Germinal center (tissue), 1 donor: ENCODE measurements at places on chromosomes 6 and 20.

DNA sequence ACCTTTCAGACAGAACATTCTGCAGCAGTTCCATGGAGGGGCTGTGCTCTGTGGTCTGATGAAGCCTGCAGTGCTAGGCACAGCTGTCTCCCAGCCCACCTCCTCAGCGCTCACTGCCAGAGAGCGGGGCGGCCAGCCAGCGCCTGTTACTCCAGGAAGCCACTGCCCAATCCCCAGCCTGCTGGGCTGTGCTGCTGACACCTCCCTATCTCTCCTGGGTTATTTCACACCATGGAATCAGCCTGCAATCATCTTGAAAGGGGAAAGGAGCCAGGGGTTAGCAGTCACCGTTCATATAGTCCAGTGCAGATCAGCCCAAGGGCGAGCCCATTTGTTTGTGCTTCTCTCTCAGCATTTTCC lies 46.3 kb upstream of the NHSL1 start:
- DNase-seq = no peak

DNA sequence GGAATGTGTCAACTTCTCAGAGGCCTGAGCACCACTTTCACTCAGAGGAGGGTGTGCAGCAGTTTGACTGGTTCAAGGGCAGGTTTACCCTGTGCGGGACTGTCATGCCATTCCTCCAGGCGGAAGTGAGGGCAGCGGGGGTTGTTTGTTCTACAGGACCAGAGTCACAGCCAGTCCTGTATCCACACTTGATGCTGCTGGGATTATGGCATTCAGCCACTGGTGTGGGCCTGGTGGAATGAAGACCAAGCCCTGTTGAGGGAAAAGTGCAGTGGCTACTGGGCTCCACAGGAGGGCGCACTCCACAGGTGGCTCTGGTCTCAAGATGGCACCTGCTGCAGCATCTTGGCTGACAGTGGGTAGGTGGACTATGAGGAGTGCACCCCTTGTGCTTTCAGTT lies 14.8 kb downstream of the SEMG2 start:
- no peak for DNase-seq

- no peak for DNase-seq
Measured at GRCh38 chr6:128558924-128559323, 38.5 kb upstream of the PTPRK start.

DNA sequence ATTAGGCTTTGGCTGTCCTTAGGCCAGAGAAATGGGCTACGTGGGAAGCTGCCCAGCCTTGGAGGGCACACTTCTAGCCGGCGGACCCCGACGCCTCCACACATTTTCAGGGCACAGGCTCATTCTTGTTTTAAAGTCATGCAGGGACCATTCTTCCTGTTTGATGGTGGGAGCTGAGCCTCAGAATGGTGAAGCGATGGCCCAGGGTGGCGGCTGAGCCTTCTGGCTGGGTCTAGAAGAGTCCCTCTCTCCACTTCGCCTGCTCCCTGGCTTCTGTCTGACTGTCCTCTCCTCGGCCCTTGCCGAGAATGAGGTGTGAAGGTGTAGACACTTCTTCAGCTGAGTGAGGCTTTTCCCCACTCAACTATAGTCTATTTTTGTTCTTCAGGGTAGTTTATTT lies 114.4 kb downstream of the SULF2 start:
- no peak for DNase-seq

DNA sequence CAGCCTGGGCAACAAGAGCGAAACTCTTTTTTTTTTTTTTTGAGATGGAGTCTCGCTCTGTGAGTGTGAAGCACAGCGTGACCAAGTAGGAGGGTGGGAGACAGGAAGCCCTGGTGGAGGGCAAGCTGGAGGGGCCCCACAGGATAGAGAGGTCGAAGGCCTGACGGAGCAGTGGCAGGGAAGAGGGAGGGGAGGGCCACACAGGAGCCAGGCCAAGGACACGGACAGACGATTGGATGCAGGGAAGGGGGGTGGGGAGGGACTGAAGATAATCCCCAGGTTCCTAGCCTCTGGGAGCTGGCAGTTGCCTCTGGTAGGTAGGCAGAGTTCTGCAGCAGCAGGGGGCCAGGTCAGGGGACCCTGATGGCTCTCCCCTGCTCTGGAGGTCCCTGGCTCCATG lies 10.8 kb upstream of the GUCA1A start:
- DNase-seq = no peak

DNA sequence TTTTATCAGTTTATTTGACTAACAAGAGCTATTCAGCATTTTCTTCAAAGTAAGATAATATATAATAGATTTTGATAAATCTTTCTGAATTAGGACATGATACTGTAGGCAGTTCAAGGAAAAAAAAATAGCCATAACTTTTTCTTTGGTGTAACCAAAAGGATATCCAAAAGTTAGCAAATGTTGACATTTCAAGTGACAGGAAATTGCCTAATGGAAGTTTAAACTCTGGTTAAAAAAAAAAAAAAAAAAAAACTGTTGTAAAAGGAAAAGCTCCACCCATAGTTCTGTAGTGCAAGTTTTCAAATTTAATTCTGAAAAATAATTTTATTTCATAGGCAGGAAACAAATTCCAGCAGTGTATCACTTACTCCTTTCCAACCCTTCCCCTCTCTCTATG lies 18.8 kb downstream of the HEBP2 start:
- no peak for DNase-seq

DNA sequence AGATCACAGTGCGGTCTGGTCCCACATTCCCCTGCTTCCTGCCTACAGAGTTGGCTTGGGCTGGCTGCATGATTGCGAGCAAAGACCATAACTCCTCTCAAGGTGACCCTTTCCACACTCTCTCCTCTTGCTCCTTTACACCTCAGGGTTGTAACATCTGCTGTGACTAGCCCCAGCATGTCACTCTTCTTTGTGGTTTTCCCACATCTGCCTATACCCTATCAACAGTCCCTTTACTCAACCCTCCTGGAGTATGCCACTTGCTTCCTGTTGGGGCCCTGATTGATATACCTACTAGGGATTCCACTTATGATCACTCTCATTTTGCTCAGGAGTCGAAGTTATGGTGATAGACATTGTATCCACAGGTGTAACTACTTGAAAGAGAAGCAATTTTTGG lies 58.9 kb upstream of the SGK1 start:
- no peak for DNase-seq

GRCh38 chr6:41706876-41707564 lies 28.4 kb downstream of the TFEB start:
- DNase-seq = peak; percentile 62

DNA sequence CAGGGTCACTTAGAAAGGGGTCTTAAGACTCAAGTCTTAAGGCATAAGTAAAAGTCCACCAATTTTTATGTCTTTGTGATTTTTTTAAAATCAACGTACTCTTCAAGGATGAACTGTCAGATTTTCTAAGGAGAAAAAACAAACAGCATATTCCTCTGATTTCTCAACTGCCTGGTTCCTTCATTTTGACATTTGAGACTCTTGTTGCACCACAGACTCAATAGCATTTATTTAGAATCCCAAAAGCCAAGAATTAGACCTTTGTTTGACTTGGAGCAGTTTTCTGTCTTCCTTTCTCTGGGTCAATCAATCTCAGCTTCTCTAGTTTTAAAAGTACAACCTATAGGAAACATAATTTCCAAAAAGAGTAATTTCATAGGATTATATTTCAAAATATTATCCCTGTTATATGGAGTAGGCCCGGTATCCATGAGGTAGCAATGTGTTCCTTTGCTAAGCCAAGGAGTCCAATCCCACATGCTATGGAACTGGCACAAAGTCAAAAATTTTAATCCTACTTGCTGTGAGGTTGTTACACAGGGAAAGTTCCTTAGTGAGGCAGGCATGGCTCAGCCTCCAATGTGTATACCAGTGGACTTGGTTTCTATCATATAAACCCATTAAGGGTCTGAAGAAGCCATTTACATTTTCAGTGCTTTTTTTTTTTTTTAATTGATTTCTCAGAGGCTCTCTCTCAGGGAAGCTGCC lies 405.7 kb downstream of the KIF16B start:
- DNase-seq = no peak

DNA sequence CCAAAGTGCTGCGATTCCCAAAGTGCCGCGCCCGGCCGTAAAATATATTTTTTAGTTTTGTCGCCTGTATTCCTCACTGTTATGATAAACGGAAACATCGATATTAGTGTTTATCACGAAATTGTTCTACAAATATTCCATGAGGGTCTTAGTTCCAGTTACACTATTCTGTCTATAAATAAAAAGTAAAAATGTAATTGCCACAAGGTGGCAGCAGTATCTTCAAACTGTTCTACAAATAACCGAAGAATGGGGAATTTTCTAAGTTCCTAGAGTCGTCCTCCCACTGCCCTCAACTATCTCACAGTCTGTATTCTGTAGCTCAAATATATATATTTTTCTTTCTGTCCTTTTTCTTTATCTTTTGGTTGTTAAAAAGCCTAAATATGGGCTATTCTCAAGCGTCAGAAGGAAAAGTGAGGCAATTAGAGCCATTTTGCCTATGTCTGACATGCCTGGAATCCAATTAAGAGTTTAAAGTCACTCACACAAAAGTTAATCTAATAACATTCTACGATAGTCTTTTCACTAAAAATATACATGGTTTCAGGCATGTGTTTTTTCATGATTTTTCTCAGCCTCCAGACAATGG lies 14.2 kb upstream of the FAM162B start:
- DNase-seq = peak; percentile 4

GRCh38 chr6:107491760-107492660 lies 2.1 kb downstream of the SOBP start:
- no peak for DNase-seq

GRCh38 chr6:44177691-44178423 lies 19.2 kb downstream of the CAPN11 start:
- no peak for DNase-seq

- DNase-seq = no peak
Measured at GRCh38 chr6:35970181-35970580, 49.3 kb upstream of the SRPK1 start.

DNA sequence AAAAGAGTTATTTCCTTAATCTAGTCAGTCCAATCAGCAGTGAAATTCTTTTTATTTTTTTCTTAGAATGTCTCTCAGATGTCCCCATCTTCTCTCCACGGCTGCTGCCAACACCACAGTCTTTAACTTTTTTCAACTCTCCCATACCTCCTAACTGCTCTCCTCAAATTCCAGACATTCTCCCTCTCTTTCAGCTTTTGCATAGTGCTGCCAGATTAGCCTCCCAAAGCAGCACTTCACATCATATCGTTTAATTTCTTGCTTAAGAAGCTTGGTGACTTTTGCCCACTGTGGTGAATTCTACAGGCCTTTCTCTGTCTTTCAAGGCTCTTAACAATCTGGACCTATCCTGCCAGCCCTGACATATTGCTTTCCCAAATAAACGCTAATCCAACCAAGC lies 233.4 kb downstream of the UST start:
- DNase-seq = no peak

DNA sequence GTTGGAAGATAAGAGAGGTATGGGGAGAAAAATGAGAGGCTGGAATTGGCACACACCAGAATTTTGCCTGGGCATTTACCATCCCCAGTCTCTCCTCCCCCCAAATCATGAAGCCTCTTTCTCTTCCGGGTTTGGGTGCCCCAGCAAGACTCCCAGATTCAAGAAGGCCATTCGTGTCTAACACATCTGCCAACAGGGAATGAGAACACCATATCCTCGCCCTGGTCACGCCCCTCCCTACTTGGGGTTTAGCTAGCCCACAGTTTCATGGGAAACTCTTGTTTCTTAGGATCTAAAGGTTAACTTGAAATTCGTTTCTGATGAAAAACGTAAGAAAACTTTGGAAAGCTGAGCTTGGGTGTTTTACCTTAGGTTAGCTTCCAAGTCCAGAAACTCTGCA lies 105.5 kb upstream of the TMEM170B start:
- no peak for DNase-seq

DNA sequence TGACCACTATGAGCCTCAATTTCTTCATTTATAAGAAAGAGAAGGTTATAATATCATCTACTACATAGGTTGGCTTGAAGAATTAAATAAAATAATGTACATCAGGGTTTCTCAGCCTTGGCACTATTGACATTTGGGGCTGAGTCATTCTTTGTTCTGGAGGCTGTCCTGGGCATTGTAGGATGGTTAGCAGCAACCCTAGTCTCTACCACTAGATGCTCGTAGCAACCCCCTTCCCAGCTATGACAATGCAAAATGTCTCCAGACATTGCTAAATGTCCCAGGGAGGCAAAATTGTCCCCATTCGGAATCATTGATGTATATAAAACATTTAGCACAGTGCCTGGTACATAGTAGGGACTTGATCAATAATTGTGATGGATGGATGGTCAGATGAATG lies 152.1 kb downstream of the KHDC1L start:
- no peak for DNase-seq

DNA sequence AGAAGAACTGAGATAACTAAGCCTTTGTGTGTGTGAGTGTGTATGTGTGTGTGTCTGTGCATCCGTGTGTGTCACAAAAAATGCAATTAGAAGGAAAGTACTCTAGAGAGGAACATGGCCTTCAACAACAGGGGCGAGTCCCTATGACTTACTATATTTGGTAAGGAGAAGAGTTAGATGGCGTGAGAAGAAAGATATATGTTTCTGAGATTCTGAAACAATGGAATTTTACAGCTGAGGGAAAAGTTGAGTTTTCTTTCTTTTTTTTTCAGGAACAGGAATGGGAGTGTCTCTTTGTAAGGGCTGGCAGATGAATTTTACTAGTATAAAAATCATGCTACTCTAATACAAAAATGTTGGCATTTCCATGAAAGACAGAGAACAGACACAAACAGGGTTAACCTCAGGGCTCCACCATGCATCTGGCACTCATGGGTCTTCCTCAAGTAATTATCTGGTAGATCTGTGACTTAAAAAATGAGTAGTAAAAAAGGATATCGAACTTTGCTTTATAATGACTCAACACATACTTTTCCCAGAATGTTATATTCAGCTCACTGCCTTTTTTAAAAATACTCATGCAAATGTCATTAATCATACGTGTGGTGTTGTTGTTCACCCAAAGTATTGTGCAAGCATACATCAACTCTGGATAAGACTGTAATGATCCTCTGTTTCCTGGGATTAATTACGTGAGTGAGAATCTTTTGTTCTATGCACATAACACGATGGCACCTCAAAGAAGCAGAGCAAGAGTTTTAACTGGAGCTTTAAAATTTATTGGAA lies 12.8 kb upstream of the SASH1 start:
- no peak for DNase-seq

DNA sequence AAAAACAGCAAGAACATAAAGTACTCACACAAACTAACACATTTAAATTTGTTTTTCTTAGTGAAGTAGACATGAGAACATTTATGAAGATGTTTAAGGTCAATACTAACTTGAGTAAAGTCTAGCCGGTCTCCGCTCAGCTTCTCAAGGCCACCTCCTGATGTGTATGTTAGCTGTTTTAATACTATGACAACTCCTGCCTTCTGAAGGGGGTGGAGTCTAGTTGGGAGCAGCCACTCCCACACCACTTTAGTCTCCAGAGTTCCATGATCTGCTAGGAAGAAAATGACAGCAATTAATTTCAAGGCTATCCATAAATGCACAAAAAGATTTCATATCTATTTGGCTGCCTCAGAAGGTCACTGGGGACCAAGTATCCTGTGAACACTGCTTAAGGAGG lies at the start of gene GSTA3:
Gene GSTA3 (minus strand): TSS at position 168 of the 400 bp plus-strand sequence. CDS start 3,864 bp downstream, outside the sequence.
- no peak for DNase-seq
